ENCODE measurements at places on chromosomes 1 and 21.
A peak's percentile ranks its signal among the peaks of the same experiment; 100 is the strongest.

- DNase-seq = no peak
Measured at GRCh38 chr1:243271996-243272395, 16.2 kb downstream of the SDCCAG8 start.

- no peak for DNase-seq
Measured at GRCh38 chr1:109235137-109235536, 14.2 kb upstream of the CELSR2 start.

GRCh38 chr1:172746091-172746949 is 87.4 kb downstream of the FASLG start:
- peak; percentile 23 for DNase-seq

GRCh38 chr1:160207771-160208556 is 2.8 kb downstream of the PEA15 start:
- no peak for DNase-seq
